ENCODE measurements at places on chromosomes 1 and 21. TPM values are rescaled to one million over a fixed set of nuclear protein-coding genes. Genes with fewer than 3 reads are reported as not detected.

The SPATA6 gene
- total RNA-seq = 18.2 TPM

The NOTCH2NLA gene
- 30.0 TPM for total RNA-seq

The TOE1 gene
- 14.3 TPM for total RNA-seq

The PRR9 gene
- total RNA-seq = not detected

The ANKRD35 gene
- not detected for total RNA-seq

The KDM1A gene
- 120 TPM for total RNA-seq

The ADAMTSL4 gene
- 9.5 TPM for total RNA-seq

The CASQ1 gene
- not detected for total RNA-seq

The FCN3 gene
- total RNA-seq = not detected
